Stimulated activated CD4-positive, alpha-beta T cell treated with anti-CD3 and anti-CD28 coated beads, TNF-alpha, amount 100 ng/mL, for 48 hours (primary cell): ENCODE measurements at places on chromosomes 7 and 10.

DNA sequence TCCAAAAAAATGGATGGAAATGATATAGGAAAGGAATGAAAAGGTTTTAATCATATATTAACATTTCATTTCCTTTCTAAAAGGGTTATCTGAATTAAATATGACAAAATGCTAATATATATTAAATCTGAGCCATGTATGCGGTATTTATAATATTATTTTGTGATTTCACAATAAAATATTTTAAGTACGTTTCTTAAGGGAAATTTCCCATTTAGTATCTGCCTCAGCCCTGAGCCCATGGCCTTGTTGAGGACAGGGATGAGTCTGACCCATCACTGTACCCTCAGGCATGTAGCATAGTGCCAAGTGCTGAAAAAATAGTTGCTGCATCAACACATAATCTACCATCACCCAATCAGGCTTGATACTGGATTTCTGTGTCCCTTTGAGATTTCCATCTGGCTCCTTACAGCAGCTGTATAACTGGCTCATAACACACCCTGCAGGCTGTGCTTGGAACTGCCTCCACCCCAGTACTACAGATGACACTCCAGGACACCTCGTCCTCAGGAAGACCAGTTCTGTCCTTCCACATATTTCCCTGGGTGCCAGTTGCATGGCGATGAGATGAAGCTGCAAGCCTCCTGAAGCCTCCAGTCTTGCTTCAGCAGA is 59.4 kb upstream of the ASAH2 start:
- DNase-seq = no peak

- no peak for DNase-seq
Measured at GRCh38 chr7:91127959-91128358, 136.3 kb upstream of the FZD1 start.

DNA sequence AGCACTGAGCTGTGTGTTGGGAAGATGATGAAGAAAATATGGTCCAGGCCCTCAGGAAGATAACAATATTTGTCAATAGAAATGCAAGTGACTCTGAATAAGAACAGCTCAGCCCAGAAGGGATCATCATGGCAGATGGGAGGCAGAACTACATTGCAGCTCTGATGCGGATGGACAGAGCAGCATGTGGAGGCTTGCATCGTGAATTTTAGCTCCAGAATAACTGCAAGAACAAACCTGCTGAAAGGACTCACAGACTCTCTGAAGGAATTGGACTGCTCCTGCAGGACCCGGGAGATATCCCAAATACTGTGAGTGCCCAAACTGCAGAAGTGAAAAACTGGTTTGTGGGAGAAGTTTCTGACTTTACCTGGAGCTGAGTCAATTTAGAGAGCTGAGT is 80.6 kb upstream of the LAMB4 start:
- no peak for DNase-seq

- no peak for DNase-seq
Measured at GRCh38 chr7:112743811-112744210, 46.4 kb downstream of the TMEM168 start.

DNA sequence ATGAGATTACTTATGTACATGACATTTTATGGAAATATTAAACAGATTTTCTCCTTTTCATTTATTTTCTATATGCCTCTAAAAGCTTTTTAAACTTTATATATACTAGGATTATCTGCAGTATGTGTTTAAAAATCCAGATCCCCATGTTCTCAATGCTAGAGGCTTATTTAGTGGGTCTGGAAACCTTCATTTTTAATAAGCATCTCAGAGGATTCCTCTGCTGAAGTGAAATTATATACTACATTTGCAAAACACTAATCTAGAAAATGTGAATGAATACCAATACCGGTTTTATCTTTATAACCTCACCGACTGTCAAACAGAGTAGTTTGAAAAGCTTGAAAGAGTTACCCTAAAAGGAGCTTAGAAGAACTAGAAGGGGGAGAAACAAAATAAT is 863.8 kb upstream of the ZWINT start:
- no peak for DNase-seq

GRCh38 chr10:109902992-109903947 is 20.0 kb downstream of the XPNPEP1 start:
- DNase-seq = no peak

- DNase-seq = no peak
Measured at GRCh38 chr10:123327450-123327849, 173.2 kb downstream of the BUB3 start.

GRCh38 chr7:85292908-85293576 is 106.2 kb upstream of the SEMA3D start:
- DNase-seq = no peak

- DNase-seq = no peak
Measured at GRCh38 chr10:75870039-75870645, 438.7 kb downstream of the LRMDA start.

- DNase-seq = no peak
Measured at GRCh38 chr10:133264461-133264860, 12.2 kb downstream of the ADAM8 start.

DNA sequence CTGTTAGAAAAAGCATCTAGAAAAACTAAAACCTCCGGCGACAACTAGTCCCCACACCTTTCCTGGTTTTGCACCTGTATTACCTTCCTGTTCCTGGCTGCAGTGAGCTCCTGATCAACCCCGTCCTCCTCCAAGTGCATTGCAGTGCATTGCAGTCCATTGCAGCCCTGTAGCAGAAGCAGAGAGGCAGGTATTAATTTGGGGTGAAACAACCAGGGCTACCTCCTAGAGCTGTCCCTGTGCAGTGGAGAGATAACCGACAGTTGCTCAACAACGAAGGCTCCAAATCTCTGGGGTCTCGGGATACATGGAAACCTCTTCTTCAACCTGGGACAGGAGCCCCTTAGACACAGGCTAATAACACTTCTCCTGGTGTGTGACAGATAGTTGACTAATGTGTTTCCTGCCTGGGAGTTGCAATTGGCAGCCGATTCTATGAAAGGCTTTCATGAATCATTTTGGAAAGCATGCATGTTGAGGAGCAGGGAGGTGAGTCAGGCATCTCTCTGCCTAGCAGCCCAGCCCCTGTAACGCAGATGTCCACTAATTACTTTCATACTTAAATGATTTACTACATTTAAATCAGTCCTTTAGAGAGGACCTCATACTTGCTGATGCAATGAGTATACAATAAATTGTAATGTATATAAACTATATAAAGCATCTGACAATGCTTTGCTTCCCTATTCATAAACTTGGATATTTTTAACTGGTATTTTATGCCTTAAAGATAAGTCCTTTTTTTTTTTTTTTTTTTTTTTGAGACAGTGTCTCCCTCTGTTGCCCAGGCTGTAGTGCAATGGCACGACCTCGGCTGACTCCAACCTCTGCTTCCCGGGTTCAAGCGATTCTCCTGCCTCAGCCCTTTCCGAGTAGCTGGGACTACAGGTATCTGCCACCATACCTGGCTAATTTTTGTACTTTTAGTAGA is 59.0 kb downstream of the PRR15 start:
- no peak for DNase-seq

DNA sequence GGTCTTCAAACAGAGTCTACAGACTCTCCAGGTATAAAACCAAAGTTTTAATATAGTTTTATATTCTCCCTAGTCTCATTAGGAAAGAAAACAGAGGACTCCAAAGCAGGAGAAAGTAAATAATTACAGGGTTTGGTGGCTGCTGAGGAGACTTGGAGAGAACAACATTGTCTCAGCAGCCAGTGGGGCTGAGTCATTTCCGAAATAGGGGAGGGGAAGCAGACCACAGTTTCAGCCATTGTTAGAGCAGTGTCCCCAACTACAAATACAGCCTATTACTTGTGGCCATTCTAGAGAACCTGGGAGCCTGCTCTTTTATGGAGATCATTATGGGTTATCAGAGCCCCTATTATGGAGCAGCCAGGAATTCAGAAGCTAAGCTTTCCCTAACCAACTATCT is 44.2 kb upstream of the A1CF start:
- DNase-seq = no peak

DNA sequence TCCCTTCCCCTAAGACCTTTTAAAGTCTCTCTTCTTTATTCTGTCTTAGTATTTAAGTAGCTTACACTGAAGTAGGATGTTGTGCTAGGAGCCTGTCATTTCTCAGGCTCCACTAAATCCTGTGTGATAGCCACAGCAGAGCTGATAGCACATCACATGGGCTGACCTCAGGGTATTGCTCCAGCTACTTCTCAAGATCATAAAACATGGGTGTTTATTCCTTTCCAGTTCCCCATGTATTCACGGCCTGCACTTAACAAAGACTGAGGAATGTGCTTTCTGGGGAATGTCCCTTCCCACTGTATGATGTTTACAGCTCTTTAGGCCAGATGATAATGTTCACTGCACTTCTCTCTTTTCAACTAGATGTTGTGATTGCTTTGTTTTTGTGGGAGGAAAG is 1086.8 kb downstream of the KCNMA1 start:
- DNase-seq = no peak

DNA sequence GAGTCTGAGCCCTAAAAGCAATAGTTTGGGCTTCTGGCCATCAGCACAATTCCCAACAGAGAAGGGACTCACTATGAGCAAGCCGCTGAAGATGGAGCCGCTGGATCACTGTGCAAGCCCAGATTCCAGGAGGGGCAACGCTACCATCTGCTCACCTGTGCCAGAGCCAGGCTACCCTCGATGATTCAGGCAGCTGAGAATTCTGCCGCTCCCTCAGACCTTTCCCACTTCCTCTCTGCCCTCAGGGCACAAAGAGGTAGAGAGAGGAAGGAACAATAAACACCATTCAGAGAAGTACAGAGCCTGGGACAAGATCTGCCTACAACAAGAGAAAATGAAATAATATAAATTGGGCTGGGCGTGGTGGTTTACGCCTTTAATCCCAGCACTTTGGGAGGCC is 98.1 kb downstream of the MYOF start:
- no peak for DNase-seq

- DNase-seq = no peak
Measured at GRCh38 chr10:102726274-102726673, 11.8 kb downstream of the SFXN2 start.

- DNase-seq = no peak
Measured at GRCh38 chr7:44144968-44145478, 3.9 kb upstream of the MYL7 start.

DNA sequence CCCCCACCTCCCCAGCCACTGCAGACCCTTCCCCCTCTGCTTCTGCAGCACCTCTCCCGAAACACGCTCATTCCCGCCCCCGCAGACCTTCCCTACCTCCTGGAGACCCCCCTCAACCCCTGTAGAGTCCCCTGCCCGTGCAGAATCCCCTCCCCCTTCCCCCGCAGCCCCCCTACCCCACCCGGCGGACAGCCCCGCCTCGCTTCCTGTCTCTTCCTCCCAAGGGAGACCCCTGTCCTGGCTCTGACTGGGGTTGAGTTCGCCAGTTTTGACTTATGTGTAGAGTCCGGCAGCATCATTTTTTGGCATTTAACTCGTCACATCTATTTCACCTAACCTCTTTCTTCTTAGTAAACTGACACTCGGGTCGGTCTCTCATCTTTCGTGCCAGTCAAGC is 54.0 kb downstream of the ALOX5 start:
- no peak for DNase-seq

DNA sequence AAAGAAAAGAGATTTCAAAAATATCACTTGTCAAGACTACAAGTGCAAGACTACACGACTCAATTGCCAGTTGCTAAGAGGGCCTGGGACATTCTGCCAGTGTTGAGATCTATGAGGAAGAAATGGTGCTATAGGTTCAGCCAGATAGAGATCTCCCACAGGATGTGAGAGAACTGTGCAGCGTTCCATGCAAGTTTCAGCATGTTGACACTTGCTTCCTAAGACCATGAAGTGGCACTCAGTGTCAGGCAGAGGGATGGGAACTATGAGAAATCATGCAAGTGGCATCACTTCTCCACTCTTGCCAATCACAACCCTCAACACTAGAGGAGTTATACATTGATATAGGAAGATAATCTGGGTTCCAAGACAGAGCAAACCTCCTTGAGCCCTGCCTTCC is 210.3 kb downstream of the CHRM2 start:
- no peak for DNase-seq

GRCh38 chr7:158706710-158707590 is 2.3 kb upstream of the NCAPG2 start:
- DNase-seq = no peak

DNA sequence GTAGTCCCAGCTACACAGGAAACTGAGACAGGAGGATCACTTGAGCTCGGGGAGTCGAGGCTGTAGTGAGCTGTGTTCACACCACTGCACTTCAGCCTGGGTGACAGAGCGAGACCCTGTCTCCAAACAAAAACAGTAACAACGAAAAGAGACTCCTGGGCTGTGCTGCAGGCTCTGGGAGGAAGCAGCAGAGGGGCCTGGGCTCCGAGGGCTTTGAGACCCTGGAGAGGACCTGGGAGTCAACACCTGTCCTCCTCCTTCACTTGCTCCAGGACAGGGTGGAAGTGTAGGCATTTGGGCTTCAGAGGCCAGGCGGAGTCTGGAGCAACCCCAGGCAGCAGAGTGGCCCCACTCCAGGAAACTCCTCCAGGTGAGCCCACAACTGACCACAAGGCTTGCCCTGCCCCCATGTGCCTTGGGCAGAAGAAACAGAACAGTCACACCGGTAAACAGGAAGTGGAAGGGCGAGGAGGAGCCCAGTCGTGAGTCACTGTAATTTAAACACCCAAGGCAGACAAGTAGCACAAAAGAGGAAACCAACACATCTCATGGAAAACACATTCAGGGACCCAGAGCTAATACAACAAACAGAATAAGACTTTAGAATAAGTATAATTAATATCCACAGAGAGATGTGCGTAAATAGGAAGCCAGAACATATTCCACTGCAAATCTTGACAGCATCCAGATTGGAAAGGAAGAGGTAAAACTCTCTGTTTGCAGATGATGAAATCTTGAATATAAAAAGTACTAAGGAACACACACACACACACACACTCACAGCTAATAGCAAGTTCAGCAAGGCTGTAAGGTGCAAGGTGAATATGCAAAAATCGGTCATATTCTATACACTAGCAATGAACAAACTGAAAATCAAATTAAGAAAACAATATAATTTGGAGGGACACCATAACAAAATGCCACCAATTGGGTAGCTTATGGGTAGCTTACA is 20.5 kb upstream of the RASGEF1A start:
- DNase-seq = no peak

GRCh38 chr7:102252366-102252982 is 34.2 kb upstream of the SH2B2 start:
- no peak for DNase-seq

DNA sequence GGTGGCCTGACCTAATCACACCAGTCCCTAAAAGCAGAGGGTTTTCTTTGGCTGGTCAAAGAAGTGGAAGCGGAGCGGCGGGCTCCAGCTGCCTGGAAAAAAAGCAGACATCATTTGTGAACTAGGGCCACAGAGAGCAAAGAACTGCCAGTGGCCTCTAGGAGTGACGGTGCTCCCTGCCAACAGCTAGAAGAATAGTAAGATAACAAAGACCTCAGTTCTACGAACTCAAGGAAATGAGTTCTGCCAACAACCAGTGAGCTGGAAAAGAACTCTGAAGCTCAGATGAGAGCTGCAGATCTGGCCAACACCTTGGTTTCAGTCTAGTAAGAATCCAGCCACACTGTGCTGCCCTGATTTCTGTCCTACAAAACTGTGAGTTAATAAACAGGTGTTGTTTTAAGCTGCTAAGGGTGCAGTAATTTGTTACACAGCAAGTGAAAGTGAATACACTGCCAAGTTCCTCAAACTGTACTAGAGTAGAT is 178.0 kb downstream of the SRPK2 start:
- no peak for DNase-seq

GRCh38 chr7:143391462-143392404 is 10.6 kb downstream of the ZYX start:
- DNase-seq = no peak

- DNase-seq = peak; percentile 52
Measured at GRCh38 chr10:6239213-6239991, 36.7 kb downstream of the PFKFB3 start.
